ENCODE measurements at places on chromosomes 6 and 20. TPM values are rescaled to one million over a fixed set of nuclear protein-coding genes. Genes with fewer than 3 reads are reported as not detected.

IL17A gene
- total RNA-seq: not detected

STMND1 gene
- not detected for total RNA-seq

WFDC8 gene
- not detected for total RNA-seq

TNXB gene
- 0.05 TPM for total RNA-seq

STX7 gene
- 22.6 TPM for total RNA-seq

GSTA1 gene
- total RNA-seq: 0.28 TPM

JPH2 gene
- total RNA-seq: 0.19 TPM

DAAM2 gene
- 1.9 TPM for total RNA-seq

TMEM170B gene
- 0.05 TPM for total RNA-seq

LY6G6D gene
- not detected for total RNA-seq

LAMA2 gene
- 0.37 TPM for total RNA-seq

ELOVL2 gene
- total RNA-seq: not detected

ULBP1 gene
- 0.05 TPM for total RNA-seq

TNFRSF21 gene
- 157 TPM for total RNA-seq

RAB44 gene
- total RNA-seq: 0.07 TPM

GHRH gene
- total RNA-seq: not detected

VSX1 gene
- total RNA-seq: not detected

NKAIN2 gene
- total RNA-seq: not detected

TBXT gene
- total RNA-seq: not detected

ROS1 gene
- 0.65 TPM for total RNA-seq

RSPO4 gene
- total RNA-seq: not detected

TP53TG5 gene
- not detected for total RNA-seq

LTA gene
- not detected for total RNA-seq

HLA-DRB5 gene
- total RNA-seq: not detected

SIRPB2 gene
- 0.49 TPM for total RNA-seq

MICB gene
- 9.3 TPM for total RNA-seq

HLA-DRA gene
- total RNA-seq: not detected

OR12D3 gene
- total RNA-seq: not detected

SLC39A7 gene
- total RNA-seq: 88.7 TPM

PPP1R3D gene
- total RNA-seq: 10.9 TPM

CPNE5 gene
- total RNA-seq: 0.05 TPM

CGA gene
- total RNA-seq: not detected

OR2H1 gene
- total RNA-seq: not detected

SLC52A3 gene
- 0.42 TPM for total RNA-seq

MOG gene
- not detected for total RNA-seq

MMP24 gene
- total RNA-seq: not detected

TGM3 gene
- 0.14 TPM for total RNA-seq

CCN6 gene
- 0.14 TPM for total RNA-seq

ADGRF4 gene
- 18.3 TPM for total RNA-seq

CST4 gene
- total RNA-seq: not detected

ARMC2 gene
- total RNA-seq: 0.56 TPM

CST11 gene
- total RNA-seq: not detected

MYMX gene
- total RNA-seq: not detected

HFE gene
- total RNA-seq: 8.0 TPM

TTK gene
- total RNA-seq: 22.0 TPM

PTP4A1 gene
- 48.6 TPM for total RNA-seq

SPATA25 gene
- not detected for total RNA-seq

NTSR1 gene
- 1.6 TPM for total RNA-seq

GNAS-AS1 gene
- total RNA-seq: 0.42 TPM

TAGAP gene
- 0.42 TPM for total RNA-seq

TMEM14B gene
- total RNA-seq: 69.0 TPM

GABRR2 gene
- total RNA-seq: not detected

LBP gene
- not detected for total RNA-seq

VGLL2 gene
- not detected for total RNA-seq

FAM217B gene
- total RNA-seq: 6.9 TPM

NMBR gene
- not detected for total RNA-seq
